ENCODE measurements at places on chromosomes 2 and 18.

GRCh38 chr2:109180786-109181185 lies 51.8 kb downstream of the SH3RF3 start:
- DNase-seq: no peak

GRCh38 chr2:43576981-43577892 lies 18.6 kb downstream of the THADA start:
- peak; percentile 64 for DNase-seq

DNA sequence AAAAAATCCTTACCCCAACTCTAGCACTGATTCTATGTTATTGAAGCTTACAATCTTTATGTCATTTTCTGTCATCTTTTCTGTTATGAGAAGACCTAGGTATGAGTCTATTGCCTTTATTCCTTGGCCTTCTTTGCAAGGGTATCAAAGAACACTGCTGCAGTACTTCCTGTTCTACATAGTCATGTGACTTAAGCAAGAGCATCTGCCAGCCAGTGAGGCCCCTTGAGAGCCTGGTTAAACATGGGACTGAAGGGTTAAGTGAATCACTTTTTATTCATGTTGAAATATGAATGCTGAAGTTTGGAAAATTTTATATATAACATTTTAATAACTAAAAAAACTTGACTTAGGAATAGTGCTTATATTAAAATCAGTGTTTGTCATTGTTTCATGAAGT lies 844 bp upstream of the CPS1 start:
- DNase-seq: no peak

DNA sequence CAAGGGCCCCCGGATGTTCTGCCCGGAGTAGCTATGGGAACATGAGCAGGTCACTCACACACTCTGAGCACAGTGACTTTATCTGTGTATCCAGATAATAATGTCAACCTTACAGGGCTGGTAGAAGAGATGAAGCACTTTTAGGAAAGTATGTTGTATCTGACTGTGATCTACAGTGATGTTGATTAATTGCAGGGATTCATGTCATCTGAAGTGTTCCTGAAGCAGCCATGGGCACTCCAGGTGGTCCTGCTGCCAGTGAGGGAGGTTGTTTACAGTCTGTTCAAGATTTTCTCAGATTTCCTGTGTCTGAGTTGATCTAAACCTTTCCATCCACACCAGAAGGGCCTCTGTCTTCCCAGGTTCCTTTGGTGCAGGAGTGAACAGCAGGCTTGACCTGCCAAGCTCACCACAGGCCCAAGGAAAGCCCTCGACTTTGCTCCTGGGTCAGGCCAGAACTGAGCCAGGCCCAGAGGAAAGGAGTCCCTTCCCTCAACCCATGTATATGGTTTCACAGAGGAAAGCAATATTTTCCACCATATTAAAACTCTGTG lies 28.0 kb downstream of the KIAA2012 start:
- DNase-seq: no peak

DNA sequence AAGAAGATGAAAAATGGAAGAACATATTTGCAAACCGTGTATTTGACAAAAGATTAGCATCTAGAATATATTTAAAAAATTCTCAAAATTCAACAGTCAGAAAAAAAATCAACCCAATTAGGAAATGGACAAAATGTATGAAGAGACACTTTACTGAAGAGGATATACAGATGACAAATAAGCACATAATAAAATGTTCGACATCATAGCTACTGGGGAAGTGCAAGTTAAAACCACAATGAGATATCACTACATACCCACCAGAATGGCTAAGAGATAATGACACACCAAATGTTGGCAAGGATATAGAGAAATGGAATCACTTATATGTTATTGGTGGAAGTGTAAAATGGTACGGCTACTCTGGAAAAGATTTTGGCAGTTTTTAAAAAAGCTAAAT lies 11.7 kb upstream of the NUP35 start:
- DNase-seq: no peak

DNA sequence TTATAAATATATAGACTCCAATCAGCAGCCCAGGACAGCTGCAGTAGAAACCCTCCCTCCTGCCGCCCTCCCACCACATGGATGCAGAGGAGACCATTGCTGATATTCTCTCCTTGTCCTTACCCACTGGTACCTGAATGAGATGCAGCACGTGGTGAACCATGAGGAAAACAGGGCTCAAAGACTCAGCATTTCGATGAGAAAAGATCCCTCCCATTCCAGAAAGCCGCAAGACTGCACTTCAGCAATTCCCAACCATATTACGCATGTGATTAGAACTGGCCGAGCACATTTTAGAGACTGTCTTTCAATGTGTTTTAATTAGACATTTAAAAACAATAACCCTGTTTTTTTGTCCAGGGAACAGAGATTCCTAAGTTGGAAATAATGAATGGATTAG lies 125.5 kb downstream of the NRP2 start:
- DNase-seq: no peak

- DNase-seq: no peak
These were observed 37.8 kb downstream of the KCTD18 start for GRCh38 chr2:200471928-200472645.

DNA sequence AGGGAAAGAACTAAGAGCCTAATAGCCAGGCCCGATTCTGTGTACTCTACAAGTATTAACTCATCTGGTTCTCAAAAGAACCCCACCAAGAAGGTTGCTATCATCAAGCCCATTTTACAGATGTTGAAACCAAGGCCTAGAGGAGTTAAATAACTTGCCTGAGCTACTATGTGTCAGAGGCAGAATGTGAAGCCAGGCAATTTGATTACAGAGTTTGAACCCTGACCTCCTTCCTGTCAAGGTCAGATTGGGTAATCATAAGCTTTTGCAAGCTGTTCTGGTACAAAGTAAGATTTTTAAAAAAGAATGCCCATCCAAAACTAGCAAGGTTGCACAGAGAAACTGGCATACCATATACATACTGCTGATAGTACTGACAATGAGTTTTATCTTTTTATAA lies 227.1 kb downstream of the HAUS1 start:
- DNase-seq: no peak

- DNase-seq: no peak
These were observed 12.7 kb upstream of the NFU1 start for GRCh38 chr2:69449906-69450305.

- no peak for DNase-seq
These were observed 10.2 kb downstream of the FECH start for GRCh38 chr18:57576316-57576715.

GRCh38 chr2:140701726-140702125 lies 1429.1 kb downstream of the LRP1B start:
- DNase-seq: no peak

- DNase-seq: no peak
These were observed 68.7 kb upstream of the ACSL3 start for GRCh38 chr2:222792001-222792611.

DNA sequence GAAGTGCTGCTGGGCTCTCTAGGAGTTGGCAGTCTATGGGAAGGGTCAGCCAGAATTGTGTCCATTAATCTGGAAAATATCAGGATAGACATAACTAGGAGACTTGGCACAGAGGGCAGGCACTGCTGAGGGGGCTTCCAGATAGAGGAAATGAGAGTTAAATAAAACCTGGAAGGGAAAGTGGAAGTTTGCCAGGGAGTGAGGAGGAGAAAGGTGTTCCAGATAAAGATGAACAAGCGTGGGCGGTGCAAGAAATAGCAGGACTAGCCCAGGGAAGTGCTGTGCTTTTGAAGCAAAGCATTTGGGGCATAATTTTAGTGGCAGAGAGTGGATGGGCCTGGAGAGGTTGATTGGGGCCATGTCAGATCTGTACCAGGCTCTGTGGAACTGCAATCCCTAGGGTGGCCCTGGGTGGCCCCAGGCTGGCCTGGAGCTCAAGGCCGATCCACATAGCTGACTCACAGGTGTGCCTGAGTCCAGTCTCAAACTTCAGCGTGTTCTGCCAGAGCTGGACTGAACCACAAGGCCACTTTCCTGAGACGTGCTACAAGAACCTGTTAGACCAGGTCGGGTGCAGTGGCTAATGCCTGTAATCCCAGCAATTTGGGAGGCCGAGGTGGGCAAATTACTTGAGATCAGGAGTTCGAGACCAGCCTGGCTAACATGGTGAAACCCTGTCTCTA lies 26.9 kb downstream of the GALM start:
- no peak for DNase-seq

- peak; percentile 60 for DNase-seq
These were observed 1.7 kb upstream of the POU3F3 start for GRCh38 chr2:104852090-104852666.

DNA sequence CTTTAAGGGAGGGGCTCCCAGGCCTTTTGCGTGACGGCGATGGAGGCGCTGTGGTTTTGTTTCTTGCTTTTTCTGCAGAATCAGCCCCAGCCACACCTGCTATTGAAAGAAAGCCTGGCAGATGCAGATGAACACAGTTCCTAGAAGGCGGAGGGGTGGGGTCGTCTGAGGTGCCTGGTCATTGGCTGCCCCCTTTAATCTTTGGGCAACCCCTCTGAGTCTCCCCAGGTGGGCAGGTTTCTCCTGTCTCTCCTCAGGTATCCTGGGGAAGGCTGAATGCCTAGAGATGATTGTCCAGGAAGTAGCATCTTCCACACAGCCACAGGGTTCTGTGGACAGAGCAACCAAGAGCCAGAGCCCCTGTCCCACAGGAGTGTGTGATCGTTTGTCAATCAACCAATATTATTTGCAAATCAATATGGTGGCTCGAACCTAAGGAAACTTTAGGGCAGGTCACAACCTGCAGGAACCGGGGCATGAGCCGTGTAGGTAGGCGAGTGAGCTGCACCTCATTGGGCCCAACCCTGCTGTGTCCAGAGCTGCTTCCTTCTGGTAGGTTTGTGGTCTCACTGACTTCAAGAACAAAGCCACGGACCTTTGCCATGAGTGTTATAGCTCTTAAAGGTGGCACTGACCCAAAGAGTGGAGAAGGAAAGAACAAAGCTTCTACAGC lies 104.3 kb downstream of the NDUFA10 start:
- DNase-seq: no peak

All from SW480 (cell line).